ENCODE measurements at places on chromosomes 2 and 18. TPM values are rescaled to one million over a fixed set of nuclear protein-coding genes. Genes with fewer than 3 reads are reported as not detected.
A peak's percentile ranks its signal among the peaks of the same experiment; 100 is the strongest.

Gene ST8SIA5
- under 0.01 TPM for total RNA-seq

Gene SH2D6
- total RNA-seq = 2.1 TPM

GRCh38 chr18:11114653-11115052 is 34.7 kb downstream of the PIEZO2 start:
- H3K27ac ChIP-seq = no peak overlapping the region
- H3K36me3 ChIP-seq = no peaks in the 10 kb centered on the region
- no peaks in the 10 kb centered on the region for H3K27me3 ChIP-seq
- no peaks in the 10 kb centered on the region for H3K4me1 ChIP-seq

- H3K4me1 ChIP-seq = peaks cover 6% of the 10 kb centered on the region
- no peaks in the 10 kb centered on the region for H3K27me3 ChIP-seq
- DNase-seq = no peak
- H3K36me3 ChIP-seq = no peaks in the 10 kb centered on the region
These were observed 8.9 kb downstream of the RAB31 start for GRCh38 chr18:9716780-9717563.

DNA sequence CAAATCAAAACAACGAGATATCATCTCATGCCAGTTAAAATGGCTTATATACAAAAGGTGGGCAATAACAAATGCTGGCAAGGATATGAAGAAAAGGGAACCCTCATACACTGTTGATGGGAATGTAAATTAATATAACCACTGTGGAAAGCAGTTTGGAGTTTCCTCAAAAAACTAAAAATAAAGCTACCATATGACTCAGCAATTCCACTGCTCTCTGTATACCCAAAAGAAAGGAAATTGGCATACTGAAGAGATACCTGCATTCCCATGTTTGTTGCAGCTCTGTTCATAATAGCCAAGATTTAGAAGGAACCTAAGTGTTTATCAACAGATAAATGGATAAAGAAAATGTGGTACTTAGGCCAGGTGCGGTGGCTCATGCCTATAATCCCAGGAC is 124.8 kb downstream of the MSTN start:
- DNase-seq = no peak
- no peaks in the 10 kb centered on the region for H3K36me3 ChIP-seq
- H3K27ac ChIP-seq = no peak overlapping the region
- H3K4me3 ChIP-seq = no peak overlapping the region
- no peaks in the 10 kb centered on the region for H3K27me3 ChIP-seq
- peaks cover 5% of the 10 kb centered on the region for H3K4me1 ChIP-seq

GRCh38 chr2:230589497-230590015 is 123.1 kb upstream of the CAB39 start:
- no peaks in the 10 kb centered on the region for H3K4me1 ChIP-seq
- H3K27me3 ChIP-seq = no peaks in the 10 kb centered on the region
- no peak overlapping the region for H3K4me3 ChIP-seq
- no peaks in the 10 kb centered on the region for H3K36me3 ChIP-seq
- DNase-seq = no peak
- H3K27ac ChIP-seq = no peak overlapping the region

Gene DYSF
- total RNA-seq = not detected

DNA sequence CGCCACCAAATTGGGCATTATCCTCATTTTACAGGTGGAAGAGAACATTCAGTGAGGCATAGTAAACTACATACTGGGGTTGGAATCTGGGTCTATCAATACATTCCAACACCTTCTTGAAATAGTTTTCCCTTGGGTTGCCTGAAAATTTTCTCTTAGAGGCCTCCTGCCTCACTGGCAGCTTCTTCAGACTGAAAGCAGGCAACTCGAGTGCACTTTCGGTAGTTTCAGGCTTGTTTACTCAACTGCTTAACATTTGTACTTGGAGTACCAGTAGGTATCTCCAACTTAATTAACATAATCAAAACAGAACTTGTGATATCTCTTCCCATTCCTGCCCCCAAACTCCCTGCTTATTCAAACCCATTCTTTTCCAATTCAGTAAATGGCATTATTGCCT is 36.2 kb upstream of the C2orf74 start:
- no peak overlapping the region for H3K4me3 ChIP-seq
- H3K27me3 ChIP-seq = no peaks in the 10 kb centered on the region
- H3K27ac ChIP-seq = no peak overlapping the region
- no peaks in the 10 kb centered on the region for H3K36me3 ChIP-seq
- H3K4me1 ChIP-seq = no peaks in the 10 kb centered on the region
- DNase-seq = no peak

DNA sequence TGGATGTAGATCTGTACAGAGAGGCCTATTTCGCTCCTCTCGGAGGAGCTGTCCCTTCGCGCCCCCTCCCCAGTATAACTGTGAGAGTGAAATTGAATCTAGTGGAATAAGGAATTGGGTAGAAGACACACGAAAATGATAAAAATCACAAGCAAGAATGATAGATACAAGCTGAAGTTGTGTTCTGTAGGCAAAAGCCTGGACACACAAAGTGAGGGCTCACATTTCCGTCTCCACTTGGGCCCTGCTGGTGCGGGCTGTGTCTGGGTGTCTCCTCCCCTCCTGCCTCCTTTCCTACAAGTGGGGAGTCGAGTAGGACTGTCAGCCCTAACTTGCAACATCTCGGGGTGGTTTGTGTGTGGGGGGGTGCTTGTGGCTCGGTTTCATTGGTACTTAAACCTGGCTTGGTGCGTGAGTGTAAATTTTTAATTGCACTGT is 457 bp upstream of the SP9 start:
- H3K27ac ChIP-seq = no peak overlapping the region
- no peaks in the 10 kb centered on the region for H3K36me3 ChIP-seq
- DNase-seq = no peak
- peaks cover 93% of the 10 kb centered on the region for H3K27me3 ChIP-seq
- H3K4me1 ChIP-seq = no peaks in the 10 kb centered on the region

DNA sequence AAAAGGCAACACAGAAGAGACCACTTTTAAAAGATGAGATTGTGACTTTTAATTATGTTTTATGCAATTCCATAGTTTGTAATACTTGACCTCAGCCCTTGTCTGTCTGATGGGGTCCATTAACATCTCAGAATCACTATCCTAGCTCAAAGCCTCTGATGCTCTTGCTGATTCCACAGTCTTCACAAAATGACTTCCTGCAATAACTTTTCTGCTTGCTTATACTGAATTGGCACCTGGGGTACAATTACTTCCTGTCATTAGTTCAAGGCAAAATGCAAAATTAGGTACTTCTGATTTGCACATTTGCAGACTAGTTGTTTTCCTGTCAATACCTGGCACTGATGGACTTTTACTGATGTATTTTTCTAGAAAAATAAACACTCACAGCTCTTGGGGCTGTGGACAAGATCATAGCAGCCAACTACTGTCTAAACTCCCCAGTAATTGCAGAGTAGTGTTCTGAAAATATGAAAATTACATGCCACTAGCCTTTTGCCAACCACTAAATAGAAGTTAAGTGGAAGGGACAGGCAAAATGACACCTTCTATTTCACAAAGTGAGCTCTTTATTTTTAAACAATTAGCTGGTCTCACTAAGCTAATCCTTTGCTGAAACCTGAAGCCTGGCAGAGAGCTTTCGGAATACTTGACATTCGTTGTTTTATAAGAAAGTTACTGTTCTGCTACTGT is 129.1 kb downstream of the PIEZO2 start:
- no peaks in the 10 kb centered on the region for H3K36me3 ChIP-seq
- H3K4me3 ChIP-seq = no peak overlapping the region
- H3K27ac ChIP-seq = no peak overlapping the region
- H3K4me1 ChIP-seq = no peaks in the 10 kb centered on the region

GRCh38 chr2:11710210-11710609 is 36.2 kb upstream of the LPIN1 start:
- no peak overlapping the region for H3K27ac ChIP-seq
- no peaks in the 10 kb centered on the region for H3K36me3 ChIP-seq
- peak; percentile 79 for DNase-seq
- H3K4me3 ChIP-seq = no peak overlapping the region

GRCh38 chr2:201070948-201071478 is 458 bp downstream of the HYCC2 start:
- H3K27me3 ChIP-seq = no peaks in the 10 kb centered on the region
- no peak for DNase-seq
- no peaks in the 10 kb centered on the region for H3K4me1 ChIP-seq
- H3K4me3 ChIP-seq = peak overlapping the region; percentile 79
- H3K36me3 ChIP-seq = no peaks in the 10 kb centered on the region

GRCh38 chr18:49837889-49838288 is 24.6 kb upstream of the ACAA2 start:
- peaks cover 3% of the 10 kb centered on the region for H3K4me1 ChIP-seq
- H3K36me3 ChIP-seq = no peaks in the 10 kb centered on the region
- no peak overlapping the region for H3K27ac ChIP-seq
- no peaks in the 10 kb centered on the region for H3K27me3 ChIP-seq

Gene KLHL29
- total RNA-seq = 4.9 TPM

GRCh38 chr2:39133215-39133851 is 12.5 kb upstream of the SOS1 start:
- H3K27ac ChIP-seq = no peak overlapping the region
- no peak overlapping the region for H3K4me3 ChIP-seq
- H3K36me3 ChIP-seq = no peaks in the 10 kb centered on the region
- no peaks in the 10 kb centered on the region for H3K4me1 ChIP-seq
- no peak for DNase-seq

- no peak overlapping the region for H3K4me3 ChIP-seq
- H3K27me3 ChIP-seq = no peaks in the 10 kb centered on the region
- peak; percentile 57 for DNase-seq
- no peak overlapping the region for H3K27ac ChIP-seq
- H3K36me3 ChIP-seq = no peaks in the 10 kb centered on the region
These were observed 60.7 kb downstream of the RAB27B start for GRCh38 chr18:54888933-54889332.

- peak; percentile 11 for DNase-seq
- H3K4me3 ChIP-seq = no peak overlapping the region
- H3K27me3 ChIP-seq = no peaks in the 10 kb centered on the region
- no peaks in the 10 kb centered on the region for H3K36me3 ChIP-seq
These were observed 112.5 kb downstream of the EFEMP1 start for GRCh38 chr2:55811048-55811447.

Gene AQP12B
- not detected for total RNA-seq

Gene SKOR2
- total RNA-seq = not detected

DNA sequence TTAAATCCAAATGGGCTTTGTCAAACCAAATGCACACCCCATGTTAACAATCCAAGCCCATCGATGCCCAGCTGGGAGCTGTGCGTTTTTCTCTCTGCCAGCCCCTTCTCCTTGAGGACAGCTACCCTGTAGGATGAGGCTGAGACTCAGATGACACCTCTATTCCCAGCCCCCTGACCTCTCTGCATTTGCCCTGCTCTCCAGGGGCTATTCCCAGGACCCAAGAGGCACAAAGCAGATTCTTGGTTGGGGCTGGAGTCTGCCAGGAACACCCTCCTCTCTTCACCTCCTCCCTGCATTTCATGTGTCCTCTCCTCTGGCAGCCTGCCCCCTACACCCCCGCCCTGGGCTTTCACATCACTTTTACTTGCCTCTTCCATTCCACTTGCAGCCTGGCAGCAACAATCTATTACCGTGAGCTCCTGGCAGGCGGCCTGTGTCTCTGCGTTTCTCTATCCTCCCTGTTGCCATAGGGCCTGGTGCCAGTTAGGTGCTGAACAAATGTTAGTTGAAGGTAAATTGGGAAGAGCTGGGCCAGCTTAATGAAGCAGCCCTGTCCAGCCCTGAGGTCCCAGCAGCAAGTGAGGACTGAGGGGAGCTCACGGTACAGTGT is 51.8 kb downstream of the ADD2 start:
- H3K4me3 ChIP-seq = no peak overlapping the region
- H3K27me3 ChIP-seq = peaks cover 5% of the 10 kb centered on the region
- no peak overlapping the region for H3K27ac ChIP-seq
- no peaks in the 10 kb centered on the region for H3K36me3 ChIP-seq

DNA sequence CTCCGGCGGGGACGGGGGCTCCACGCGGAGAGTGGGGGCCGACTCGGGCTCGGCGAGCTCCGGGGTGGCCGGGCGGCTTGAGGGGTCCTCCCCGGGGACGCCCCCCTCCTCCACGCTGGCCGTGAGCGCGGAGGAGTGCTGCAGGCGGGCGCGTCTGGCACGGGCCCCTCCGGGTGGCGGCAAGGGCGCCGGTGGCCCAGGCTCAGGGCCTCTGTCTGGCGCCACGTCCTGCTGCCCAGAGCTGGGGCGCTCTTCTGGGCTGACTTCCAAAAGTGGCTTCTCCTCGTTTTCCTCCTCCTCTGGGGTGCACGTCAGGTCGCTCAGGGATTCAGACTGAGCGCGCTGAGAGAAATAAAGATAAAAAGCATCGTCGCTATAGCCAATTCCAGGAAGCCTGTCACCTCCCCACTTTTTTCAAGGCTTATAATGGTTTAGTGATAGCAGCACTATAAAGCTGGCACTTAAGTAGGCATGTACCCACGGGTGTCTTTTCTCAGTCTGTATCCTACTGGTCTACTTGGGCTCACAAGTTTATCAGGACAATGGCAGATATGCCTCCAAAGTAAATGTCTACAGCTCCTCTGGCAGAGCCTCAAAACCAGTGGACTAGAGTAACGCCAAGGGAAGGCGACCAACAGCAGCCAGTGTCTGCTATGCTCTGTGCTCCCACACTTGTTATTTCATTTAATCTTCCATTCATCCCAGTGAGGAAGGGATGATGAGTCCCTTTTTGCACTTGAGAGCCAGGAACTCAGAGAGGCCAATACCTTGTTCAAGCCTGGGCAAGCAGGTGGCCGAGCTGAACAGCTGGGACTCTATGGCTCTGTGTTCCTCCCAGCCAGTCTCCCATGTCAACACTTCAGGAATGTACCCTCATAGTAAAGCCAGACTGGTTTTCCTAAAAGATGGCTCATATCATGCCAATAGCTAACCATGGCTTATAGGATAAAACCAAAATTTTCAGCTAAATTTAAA is 92.6 kb upstream of the MGAT4A start:
- H3K27ac ChIP-seq = no peak overlapping the region
- H3K27me3 ChIP-seq = peaks cover 12% of the 10 kb centered on the region
- no peaks in the 10 kb centered on the region for H3K36me3 ChIP-seq
- H3K4me3 ChIP-seq = no peak overlapping the region

GRCh38 chr2:423479-423878 is 135.6 kb upstream of the ALKAL2 start:
- H3K27ac ChIP-seq = no peak overlapping the region
- no peaks in the 10 kb centered on the region for H3K27me3 ChIP-seq
- H3K4me3 ChIP-seq = no peak overlapping the region
- H3K36me3 ChIP-seq = no peaks in the 10 kb centered on the region
- no peaks in the 10 kb centered on the region for H3K4me1 ChIP-seq
- no peak for DNase-seq

GRCh38 chr2:184730288-184730687 is 132.0 kb downstream of the ZNF804A start:
- no peaks in the 10 kb centered on the region for H3K27me3 ChIP-seq
- DNase-seq = no peak
- H3K27ac ChIP-seq = no peak overlapping the region
- H3K4me1 ChIP-seq = no peaks in the 10 kb centered on the region
- no peaks in the 10 kb centered on the region for H3K36me3 ChIP-seq

DNA sequence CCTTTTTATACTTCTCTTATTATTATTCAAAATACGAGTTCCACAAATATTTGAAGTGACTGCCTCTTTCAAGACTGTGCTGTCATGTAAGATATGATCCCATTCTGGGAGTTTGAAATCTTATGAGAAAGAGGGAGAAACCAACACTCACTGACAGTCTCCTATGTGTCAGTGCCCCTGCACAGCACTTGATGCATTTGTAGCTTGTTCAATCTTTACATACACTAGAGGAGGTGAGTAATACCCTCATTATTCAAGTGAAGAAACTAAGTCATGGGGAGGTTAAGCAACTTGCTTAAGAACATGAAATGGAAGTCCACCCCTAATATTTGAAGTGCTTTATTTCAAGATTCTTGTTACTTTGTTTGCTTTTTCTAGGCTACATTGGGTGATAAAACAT is 459.5 kb upstream of the FANCL start:
- H3K36me3 ChIP-seq = no peaks in the 10 kb centered on the region
- no peak overlapping the region for H3K27ac ChIP-seq
- no peak overlapping the region for H3K4me3 ChIP-seq
- H3K4me1 ChIP-seq = no peaks in the 10 kb centered on the region

GRCh38 chr2:46202987-46203386 is 94.2 kb upstream of the EPAS1 start:
- H3K4me3 ChIP-seq = no peak overlapping the region
- no peaks in the 10 kb centered on the region for H3K4me1 ChIP-seq
- no peak overlapping the region for H3K27ac ChIP-seq
- H3K36me3 ChIP-seq = no peaks in the 10 kb centered on the region
- H3K27me3 ChIP-seq = no peaks in the 10 kb centered on the region

Data from fibroblast of lung (primary cell).